ENCODE measurements at places on chromosomes 7 and 10.

DNA sequence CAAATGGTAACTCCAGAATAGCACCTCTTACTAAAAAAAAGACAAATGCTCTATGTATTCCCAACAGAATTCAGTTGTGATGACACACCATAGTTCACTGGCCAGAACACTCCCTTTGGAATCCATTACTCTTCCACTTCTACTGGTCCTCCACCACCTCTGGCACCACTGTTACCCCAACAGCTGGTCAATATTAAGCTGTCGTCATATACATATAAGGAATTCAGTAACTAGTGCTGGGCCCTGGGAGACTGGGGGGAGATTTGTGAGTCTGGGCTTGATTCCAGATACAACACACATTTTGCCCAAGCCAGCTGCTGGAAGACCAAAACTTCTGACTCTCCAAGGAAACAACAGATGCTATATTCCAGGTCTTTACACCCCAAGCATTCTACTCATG, 26.0 kb upstream of the ITGA8 start:
- no peak for DNase-seq

GRCh38 chr7:128398016-128398840, 11.6 kb downstream of the IMPDH1 start:
- DNase-seq, result peak; percentile 17

DNA sequence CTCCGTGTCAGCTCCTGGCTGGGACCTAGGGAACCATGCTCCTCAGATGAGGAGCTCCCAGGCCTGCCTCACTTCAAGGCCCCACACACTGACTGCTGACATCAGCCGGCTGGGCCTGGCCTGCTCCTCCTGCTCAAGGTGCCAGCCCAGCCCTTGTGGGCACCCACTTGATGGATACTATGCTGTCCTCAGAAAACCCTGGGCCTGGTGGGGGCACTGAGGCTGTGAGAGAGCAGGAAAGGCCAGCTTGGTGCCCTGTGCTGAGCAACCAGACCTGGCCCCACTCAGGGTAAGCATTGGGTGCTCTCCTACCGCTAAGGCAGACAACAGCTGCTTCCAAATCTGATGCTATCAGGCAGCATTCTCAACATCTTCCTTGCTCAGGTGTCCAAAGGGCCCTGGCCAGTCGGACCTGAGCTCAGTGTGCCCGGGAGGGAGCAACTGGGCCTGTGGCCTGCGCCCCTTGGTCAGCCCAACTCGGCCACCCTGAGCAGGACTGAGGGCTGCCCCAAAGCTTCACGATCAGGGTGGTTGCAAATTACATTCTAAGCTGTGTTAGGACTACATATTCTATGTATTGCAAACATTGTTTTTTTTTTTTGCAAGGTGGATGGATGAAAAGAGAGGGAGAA, 21.9 kb upstream of the ANTXRL start:
- no peak for DNase-seq

GRCh38 chr10:69223028-69223342, 2.9 kb downstream of the HKDC1 start:
- DNase-seq, result no peak

- no peak for DNase-seq
These were observed 36.7 kb downstream of the GNG11 start for GRCh38 chr7:93958216-93958615.

DNA sequence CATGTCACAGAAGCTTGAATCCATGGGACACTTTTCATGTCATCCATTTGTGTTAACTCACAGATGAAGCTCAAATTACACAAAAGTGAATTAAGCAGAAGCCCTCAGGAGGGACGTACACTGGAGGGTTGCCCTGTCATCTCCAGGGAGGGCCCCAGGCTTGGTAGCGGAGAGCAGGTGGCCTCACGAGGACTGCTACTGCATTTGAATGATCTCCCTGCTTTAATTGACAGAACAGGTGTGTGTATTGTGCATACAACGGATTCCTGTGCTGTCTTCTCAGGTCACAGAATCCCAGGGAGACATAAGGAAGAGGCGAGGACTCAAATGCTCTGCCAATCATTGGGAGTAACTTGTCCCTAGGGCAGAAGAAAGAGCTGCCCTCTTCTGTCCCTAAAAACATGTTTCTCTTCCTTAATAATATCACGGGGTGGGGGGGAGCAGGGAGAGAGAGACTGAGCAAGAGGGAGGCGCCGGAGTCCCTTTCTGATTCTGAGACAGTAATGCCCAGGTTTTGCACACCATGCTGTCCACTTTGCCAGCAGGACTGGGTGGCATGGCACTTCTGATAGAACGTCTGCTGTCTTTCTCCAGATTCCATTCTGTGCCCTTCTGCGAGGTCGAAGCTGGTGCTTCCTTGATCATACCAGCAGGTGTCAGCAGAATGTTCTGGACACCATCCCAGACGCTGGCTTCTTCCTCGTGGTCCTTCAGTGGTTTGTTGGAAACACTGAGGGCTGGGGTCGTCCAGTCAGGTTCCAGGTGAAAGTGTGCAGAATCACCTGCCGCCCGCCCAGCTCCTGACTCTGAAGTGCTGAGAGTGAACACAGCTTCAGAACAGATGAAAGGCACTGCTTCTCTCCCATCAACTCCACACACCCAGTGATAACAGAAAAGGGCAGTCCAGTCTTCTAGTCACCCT, 26.2 kb upstream of the RASGEF1A start:
- DNase-seq, result peak; percentile 14

DNA sequence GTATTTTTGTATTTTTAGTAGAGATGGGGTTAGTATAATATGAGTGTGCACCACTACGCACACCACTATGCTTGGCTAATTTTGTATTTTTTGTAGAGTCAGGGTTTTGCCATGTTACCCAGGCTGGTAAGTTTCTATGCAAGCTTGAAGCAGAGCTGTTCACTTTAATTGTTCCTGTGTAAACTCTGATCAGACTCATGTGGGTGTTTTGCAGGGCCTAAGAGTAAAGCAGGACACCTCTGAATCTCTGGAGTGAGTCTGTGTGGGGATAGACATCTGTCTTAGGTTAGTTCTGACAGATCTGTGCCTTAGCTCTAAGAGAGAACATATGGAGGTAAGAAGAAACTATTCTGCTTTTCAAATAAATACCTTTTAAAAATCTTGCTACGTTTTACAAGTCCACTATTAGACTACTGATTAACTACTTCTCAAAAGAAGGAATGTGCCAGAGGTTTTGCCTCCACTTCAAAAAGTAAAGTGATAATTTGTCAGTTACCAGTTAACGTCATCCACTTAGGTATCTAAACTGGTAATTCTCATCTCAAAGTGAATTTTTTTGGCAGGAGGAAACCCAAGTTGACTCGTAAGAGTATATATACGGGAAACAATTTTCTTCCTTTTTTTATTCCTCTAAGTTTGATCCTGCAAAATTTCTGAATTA, 1.1 kb downstream of the COL17A1 start:
- no peak for DNase-seq

- DNase-seq, result no peak
These were observed 34.4 kb upstream of the PBLD start for GRCh38 chr10:68367121-68367520.

- no peak for DNase-seq
These were observed 4.7 kb downstream of the BAZ1B start for GRCh38 chr7:73517241-73517995.

DNA sequence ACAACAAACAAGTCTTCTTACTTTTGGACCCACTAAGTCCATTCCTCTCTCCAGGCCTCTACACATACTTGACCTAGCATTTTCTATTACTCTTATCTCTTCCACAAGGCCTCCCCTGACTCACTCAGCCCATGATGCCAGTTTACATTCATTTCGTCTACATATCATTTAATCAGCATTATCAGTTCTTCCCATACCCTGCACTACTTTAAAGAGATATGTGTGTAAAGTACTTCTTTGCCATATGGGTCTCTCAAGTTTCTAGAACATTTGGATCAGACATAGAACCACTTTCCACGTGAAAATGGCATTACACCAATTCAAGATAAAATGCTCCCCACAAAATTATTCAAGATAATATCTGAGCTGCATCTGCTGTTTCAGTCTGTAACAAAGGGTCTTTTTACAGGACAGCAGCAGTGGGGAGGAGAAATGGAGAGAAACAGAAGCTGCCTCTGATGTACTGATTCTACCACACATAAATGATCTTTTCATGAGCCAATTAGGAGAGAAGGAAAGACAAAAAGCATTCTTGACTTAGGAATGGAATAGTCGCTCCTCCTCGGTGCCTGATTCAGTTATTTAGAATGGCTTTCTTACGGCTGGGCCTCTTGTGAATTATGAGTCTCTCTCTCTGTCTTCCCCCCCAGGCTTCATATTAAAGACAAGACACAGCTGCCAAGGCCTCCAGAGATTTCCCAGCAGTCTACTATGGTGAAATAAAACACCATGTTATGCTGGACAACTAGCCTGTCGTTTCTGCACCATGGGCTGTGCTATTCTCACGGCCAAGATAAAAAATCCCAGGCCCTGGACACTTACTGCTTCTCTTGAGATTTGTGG, 46.9 kb upstream of the SEPTIN7 start:
- no peak for DNase-seq

DNA sequence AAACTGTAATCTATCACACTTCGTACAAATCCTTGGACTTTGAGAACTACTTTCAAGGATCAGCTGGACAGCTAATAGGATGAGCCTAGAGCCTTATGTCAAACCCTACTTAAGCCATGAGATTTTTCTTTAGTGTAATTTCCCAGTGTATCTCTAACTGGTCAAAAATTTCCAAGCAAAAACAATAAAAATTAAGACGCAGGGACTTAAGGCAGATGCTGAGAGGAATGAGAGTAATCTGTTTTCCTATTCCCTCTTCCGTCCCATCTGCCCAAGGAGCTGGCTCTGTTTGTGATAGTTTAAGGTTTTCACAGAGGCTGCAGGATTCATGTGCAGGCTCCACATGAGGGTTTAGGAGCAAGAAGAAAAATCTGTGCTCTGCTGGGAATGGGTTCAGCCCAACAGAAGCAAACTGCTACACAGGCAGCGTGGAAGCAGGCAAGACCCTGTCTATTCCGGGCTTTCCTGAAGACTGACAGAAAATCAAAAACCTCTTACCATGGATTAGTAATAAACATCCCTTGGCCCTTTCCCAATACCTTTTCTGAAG, 62.2 kb downstream of the ARMH3 start:
- DNase-seq, result no peak
